NCI-H1436 treated with DMSO at 0.1 percent for 48 hours (cell line): ENCODE measurements at places on chromosomes 1 and 21.

DNA sequence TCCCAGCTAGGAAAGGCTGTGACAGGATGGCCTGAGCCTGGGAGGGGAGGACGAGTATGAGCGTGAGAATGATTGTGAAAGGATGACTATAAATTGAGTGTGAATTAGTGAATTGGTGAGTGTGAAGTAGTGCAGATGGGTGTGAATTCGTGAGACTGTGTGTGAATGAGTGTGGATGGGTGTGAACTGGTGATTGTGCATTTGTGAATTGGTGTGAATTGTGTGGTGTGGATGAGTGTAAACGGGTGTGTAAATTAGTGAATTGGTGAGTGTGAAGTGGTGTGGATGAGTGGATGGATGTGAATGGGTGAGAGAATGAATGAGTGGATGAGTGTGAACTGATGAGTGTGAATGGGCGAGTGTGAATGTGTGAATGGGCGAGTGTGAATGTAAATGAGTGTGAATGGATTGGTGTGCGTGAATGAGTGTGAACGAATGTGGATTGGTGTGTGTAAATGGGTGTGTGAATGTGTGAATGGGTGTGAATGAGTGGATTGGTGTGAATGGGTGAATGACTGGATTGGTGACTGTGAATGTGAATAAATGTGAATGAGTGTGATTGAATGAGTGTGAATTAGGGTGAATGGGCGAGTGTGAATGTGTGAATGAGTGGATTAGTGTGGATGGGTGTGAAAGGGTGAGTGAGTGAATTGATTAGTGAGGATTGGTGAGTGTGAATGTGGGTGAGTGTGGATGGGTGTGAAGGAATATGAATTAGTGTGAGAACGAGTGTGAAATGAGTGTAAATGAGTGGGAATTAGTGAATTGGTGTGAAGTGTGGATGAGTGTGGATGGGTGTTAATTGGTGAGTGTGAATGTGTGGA is 7.7 kb upstream of the MXRA8 start:
- DNase-seq, result no peak

GRCh38 chr1:90502194-90502593 is 214.9 kb downstream of the BARHL2 start:
- no peak for DNase-seq

DNA sequence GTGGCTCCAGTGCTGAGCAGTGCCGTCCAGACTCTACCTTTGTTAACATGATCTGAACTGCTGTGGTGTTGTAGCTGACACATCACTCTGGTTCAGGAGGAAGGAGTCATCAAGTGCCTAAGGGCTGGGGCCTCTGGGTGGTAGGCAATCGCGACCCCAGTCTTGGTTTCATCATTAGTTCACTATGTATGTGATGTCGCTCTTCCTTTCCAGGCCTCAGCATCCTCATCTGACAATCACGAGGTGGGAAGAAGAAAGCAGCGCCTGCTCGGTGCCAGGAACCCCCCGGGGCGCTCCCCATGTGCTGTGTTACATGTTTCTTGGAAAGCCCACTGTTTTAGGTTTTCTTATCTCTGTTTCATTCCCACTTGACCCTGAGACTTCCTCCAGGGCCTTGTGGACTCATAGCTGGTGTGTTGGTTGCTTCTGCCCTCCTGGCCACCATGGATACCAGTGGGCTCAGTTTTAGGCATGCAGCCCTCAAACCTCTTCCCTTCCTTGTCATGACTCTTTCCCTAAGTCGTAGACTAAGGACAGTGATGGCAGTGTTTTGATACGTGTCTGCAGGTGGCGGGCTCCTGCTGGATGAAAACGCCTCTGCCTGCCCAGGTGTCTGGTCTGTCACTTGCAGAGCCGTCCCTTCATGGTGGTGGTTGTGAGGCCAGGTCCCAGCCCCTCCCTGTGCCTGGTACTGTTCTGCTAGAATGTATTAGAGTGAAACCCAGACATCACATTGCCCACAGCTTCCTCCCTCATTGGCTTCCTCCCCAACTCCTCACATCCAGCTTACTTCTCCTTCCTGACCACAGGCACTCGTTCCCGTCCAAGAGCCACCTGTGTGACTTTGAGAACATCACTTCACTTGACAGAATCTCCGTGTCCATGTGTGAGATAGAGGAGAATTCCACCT is 17.2 kb upstream of the FOXO6 start:
- DNase-seq, result no peak

DNA sequence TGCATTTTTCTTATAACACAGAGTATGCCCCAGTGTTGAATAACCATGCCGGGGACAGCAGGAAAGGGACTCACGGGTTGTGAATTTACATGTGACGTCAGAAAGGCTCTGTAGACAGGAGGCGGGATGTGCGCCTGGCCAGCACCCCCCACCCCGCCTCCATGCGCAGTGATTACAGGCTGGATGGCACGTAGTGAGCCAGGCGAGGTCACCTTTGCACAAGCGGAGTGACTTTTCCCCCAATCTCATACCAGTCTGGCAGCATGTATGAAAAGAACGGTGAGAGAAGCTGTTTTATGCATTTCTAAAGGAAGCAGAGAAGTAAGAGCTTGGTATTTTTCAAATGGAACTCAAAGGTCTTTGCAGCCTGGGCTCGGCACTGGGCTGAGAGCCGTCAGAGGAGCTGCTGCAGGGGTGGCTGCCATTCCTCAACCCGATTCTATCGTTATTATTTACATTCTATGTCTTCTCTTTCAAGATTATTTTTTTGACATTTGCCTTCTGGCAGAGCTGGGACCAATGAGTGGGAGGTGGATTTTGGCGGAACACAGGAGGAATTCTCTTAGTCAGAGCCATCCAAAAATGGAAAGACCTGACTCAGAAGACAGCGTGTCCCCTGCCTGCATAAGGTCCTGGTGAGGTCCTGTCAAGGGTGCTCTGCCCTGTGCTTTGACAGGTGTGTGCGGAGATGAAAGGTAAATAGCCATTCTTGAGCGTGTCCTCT is 115.6 kb upstream of the SLC45A1 start:
- DNase-seq, result peak; percentile 10

GRCh38 chr1:53693773-53694717 is 44.9 kb downstream of the GLIS1 start:
- no peak for DNase-seq

GRCh38 chr1:227795732-227796131 is 19.7 kb upstream of the PRSS38 start:
- no peak for DNase-seq

DNA sequence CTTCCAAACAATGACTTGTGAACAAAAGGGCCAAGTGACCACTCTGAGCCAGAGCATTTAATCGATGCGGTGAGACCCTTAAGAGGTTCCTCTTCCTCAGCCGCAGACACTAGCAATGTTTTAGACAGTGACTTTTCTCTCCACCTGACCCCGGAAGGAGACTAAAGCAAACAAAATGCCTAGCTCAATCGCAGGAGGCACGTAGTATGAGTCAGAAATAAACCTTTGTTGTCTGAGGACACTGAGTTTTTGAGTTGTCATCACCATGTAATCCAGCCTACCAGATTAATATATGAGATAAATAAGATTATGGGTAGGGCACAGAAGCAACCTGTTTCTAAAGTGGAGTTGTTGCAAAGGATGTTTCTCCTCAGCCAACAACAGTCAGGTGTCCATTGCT is 326.2 kb upstream of the DUSP10 start:
- no peak for DNase-seq

GRCh38 chr1:101122452-101123166 is 97.0 kb upstream of the DPH5 start:
- DNase-seq, result no peak

DNA sequence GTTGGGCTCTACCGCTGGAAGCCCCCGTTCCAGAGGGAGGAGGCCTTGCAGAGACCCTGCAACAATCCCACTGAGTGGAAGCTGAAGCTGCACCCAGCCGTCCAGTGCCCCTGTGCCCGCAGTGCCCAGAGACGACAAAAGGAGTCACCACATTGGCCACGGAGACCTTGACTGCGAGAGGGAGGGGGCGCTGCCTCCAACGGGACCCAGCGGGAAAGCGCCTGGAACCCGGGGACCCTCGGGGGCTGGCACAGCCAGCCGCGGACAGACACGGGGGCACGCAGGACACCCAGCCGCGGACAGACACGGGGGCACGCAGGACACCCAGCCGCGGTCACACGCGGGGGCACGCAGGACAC is 22.5 kb downstream of the CFAP74 start:
- DNase-seq, result no peak

- no peak for DNase-seq
Observed at GRCh38 chr1:173545688-173546087, 57.2 kb downstream of the SLC9C2 start.

DNA sequence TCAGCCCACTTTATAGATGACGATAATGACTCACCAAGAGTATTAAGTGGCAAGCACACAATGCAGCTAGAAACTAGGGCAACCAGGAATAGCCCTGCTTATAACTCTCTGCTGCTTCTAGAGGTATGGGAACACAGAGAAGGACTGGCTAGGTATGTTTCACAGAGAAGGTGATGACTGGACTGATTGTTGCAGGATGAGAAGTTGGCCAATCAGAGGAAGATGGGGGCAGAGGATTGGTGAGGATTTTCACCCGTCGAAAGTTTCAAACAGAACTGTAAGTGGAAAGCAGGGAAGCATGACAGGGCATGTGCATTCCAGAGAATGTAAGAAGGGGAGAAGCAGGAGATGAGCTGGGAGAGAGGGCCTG is 222.4 kb upstream of the JUN start:
- DNase-seq, result no peak

DNA sequence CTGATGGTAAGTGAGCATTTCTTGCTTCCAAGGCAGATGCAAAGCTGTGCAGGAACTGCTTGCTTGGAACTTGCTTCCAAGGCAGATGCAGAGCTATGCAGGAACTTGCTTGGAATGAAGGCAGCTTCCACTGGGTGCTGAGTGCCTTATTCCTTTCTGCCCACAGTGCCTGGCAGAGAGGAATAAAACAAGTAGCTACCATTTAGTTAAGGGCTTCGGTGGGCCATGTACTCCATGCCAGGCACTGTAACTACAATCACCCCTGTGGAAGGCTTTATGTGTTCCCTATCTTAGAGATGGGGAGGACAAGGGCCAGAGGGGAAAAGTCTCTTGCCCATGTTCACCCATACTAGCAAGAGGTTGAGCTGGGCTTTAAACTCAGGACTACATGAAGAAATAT is 8.3 kb downstream of the MROH7 start:
- DNase-seq, result no peak

- DNase-seq, result no peak
Observed at GRCh38 chr1:212873518-212873917, 15.4 kb downstream of the FLVCR1 start.

DNA sequence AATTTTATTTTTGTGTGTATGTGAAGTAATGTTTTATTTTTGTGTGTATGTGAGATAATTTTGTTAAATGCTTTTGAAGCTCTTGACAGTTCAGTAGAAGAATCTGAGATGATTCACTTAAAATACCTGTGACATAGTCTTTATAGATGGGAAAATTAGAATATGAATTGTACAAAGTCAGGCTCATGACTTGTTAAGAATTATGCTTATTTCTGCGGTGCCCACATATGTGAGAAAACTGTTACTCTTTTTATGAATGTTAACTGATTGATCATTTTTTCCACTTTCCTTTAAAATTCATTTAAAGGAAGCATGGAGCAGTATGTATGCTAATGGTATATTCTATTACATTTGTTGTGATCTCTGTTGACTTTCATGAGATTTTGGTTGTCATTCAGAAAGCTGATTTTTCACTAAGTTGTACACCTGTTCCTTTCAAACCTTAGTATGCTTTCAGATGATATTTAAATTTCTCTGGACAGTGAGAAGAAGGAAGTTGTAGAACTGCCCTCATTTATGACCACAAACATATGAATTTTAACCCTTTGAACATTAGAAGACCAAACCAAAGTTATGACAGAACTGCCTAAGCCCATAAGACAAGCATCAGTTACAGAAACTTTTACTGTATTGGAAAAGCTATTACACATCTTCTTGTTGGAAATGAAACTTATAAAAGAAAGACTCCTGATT is 110.1 kb downstream of the POU2F1 start:
- DNase-seq, result no peak

GRCh38 chr1:238767321-238767720 is 619.0 kb upstream of the CHRM3 start:
- DNase-seq, result no peak

- DNase-seq, result no peak
Observed at GRCh38 chr1:85566890-85567289, 13.7 kb upstream of the CCN1 start.

DNA sequence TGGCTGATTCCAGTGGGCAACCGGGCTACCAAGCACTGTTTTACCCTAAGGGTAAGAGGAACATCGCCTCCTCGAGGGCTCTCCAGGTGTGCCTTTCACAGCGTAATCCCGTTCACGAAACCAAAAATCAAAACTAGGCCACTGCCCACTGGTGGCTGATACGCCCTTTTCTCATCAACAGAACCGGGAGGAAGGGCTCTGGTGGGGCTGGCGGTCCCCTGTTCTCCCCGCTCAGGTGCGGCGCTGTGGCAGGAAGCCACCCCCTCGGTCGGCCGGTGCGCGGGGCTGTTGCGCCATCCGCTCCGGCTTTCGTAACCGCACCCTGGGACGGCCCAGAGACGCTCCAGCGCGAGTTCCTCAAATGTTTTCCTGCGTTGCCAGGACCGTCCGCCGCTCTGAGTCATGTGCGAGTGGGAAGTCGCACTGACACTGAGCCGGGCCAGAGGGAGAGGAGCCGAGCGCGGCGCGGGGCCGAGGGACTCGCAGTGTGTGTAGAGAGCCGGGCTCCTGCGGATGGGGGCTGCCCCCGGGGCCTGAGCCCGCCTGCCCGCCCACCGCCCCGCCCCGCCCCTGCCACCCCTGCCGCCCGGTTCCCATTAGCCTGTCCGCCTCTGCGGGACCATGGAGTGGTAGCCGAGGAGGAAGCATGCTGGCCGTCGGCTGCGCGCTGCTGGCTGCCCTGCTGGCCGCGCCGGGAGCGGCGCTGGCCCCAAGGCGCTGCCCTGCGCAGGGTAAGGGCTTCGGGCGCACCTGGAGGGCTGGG is at the start of gene IL6R:
TSS of gene IL6R (plus strand) at position 360 of the 763 bp plus-strand sequence. CDS start at position 647, 287 bp downstream.
- DNase-seq, result no peak

DNA sequence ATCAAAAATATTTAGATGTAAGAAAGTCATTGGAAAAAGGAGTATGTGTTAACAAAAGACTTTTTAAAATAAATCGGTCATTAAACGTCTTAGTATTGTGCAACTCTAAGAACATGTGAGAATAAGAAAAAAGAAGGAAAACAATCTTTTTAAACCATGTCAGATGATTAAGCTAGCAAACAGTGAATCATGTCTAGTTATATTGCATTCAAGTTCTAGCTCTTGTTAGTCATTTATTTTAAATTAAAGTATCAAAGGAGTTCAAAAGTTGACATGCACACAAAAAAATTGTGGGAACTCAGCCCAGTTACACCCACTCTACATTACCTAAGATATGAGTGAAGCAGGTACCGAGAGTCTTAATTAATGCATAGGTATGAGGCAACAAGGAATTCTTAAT is 9.8 kb downstream of the FRRS1 start:
- no peak for DNase-seq

DNA sequence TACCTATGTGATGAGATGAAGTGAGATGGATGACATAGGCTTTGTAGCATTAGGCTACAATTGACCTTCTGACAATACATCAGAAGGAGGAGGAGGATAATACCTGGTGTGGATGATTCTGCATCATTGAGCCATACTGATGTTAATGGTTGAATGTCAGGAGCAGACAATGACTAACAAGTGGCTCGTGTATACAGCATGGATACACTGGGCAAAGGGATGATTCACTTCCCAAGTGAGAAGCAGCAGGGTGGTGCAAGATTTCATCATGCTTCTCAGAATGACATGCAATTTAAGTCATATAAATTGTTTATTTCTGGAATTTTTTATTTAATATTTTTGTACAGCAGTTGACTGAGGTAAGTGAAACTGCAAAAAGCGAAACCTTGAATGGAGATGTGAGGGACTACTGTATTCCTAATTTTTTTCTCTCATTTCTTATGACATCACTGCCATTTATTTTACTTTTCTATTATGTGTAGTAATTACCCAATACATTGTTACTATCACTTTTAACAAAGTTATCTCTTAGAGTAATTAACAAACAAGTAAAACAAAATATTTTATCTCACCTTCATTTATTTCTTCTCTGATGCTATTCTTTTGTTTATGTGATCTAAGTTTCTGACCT is 34.4 kb upstream of the COP1 start:
- DNase-seq, result no peak
